ENCODE measurements at places on chromosomes 1 and 21.

GRCh38 chr1:38571726-38572125, 287.8 kb downstream of the RRAGC start:
- no peak for DNase-seq

DNA sequence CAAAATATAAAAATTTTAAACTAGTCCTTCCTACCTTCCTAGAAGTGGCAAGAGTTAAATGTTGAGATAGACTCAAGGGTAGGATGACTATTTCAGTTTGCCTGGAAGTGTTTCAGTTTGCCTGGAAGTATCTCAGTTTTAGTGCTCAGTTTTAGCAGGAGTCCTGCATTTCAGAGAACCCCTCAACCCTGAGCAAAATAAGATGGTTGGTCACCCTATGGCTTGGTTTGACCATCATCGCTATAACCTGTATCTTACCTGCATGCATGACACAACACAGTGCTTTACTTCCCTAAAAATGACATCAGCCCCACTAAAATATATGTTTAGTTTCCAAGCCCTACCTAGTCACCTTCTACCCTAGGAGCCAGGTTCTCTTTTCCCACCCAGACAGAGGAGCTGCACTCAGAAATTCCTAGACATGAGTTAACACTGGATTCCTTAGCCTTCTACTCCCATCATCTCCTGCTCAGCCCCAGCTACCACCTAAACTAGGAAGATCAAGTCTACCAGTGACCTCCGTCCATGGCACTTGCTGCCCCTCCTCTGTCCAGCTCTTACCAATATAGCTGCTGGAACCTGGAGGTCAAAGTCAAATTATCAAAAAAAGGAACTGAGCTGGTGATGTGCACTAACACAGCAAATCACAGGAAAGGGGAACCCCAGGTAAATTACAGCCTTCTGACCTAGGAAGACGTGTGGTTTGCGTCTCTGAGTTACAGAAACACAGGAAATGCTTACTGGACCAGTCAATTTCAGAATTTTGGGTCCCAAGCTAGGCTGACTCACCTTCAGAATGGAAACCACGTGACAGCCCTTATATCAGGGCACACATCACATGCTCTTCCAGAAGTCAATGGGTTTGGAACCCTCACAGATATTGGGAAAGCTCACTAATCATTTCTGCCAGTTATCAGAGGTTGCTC, 2.2 kb upstream of the G0S2 start:
- no peak for DNase-seq

DNA sequence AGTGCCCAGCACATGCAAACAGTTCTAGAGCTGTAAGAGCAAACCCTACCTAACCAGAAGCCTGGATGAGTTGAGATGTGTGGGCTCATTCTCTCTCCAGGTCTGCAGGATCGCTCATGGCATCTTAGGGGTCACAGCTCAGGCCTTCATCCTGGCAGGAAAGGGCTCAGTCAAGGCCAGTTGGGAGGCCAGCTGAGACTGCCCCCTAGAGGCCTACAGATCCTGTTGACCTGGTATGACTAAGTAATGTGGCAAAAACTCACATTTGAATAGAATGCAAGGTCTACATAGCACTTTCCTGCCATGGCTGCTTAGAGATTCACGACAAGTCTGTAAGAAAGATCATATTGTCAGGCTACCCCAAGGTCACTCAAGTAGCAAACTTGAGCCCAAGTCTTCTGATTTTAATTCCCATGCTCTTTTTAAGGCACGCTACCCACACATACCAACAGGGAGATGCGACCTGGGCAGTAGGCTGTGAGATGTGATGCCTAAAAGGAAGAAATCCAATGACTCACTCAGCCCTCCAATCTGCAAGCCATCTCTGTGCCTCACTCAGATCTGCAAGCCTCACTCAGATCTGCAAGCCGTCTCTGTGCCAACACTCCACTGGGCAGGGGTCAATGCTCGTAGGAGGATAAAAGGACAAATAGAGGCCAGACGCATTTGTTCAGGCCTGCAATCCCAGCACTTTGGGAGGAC, 5.1 kb upstream of the CAPN8 start:
- DNase-seq = no peak

DNA sequence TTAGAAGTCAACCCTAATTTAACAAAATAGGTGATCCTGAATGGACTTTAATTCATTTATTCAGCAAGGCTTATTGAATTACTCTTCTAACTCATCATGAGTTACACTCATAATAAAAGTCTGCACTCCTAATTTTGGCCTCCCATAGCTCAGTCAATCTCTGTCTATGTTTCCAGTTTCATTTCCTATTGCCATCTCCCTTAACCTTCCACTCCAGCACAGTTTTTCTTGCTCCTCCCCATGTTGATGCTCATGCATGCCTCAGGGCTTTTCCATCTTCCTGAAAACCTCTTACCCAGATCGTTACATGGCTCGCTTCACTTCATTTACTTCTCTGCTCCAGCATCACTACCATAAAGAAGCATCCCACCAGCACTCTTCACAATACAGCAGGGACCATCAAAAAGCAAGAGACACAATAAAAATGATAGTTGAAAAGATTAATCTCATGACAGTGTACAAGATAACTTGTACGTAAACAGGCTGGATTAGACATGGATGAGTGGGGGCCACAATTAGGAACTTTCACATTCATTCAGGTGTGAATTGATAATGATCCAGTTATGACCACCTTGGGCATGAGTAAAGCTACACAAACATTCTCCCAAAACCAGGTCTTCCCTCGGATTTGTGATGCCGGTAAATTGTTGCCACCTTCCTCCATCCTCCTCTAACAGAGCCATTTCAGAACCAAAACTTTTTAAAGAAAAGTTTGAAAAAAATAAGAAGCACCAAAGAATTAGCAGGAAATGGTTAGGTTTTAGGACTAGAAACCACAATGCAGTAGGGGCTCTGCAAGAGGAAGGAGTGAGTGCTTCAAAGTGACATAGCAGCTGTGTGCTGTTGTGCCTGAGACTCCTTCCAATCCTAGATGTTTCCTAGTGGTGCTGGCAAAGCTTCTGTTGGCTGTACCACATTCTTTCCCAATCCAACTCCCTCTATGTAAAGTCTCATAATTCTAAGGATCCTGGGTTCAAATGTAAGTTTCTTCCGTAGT, 89.8 kb downstream of the OLFML2B start:
- no peak for DNase-seq

- no peak for DNase-seq
These were observed 6.8 kb downstream of the RGS5 start for GRCh38 chr1:163195728-163196448.

- DNase-seq = no peak
These were observed 19.8 kb downstream of the MIER1 start for GRCh38 chr1:66944330-66945274.

GRCh38 chr1:176843352-176844297, 320.9 kb downstream of the ASTN1 start:
- no peak for DNase-seq

DNA sequence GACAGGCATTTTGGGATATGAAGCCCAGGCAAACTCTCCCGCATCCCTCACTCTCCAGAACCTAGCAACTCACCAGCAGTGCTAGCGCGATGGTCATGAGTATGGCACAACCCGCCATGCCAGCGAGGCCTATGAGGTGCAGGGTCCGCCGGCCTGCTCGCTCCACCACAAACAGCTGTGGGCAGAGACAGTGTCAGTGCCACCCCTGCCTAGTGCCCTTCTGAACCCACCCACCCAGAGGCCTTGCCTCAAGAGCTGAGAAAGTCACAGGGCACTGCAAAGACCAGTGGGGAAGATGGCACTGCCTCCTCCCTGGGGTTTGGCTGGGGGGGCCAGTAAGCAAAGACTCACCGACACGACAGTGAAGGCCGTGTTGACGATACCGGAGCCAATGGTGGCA, 29.8 kb downstream of the SLC2A1 start:
- DNase-seq = no peak

DNA sequence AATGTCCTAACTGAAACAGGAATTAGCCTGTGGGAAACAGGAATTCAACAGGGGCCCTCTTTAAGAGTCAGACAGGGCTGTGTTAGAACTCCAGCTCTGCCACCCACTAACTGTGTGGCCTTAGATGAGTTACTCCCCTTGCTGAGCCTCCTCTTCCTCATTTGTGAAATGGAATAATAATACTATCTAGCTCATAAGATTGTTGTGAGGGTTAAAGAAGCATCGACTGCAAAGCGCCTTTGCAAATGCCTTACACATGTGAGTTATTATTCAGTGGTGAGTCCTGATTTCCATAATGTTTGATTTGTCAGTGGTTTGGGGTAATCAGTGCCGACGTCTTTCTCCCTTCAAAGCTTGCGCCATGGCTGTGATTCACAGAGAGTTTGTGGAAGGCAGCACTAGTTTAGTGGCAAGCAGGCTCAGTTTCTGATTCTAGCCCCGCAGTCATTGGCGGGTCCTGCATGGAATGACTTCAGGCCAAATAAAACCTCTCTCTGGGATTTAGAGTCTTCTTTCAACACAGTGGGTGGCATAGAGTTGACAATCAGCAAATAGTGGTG, 388.5 kb downstream of the PLPP3 start:
- no peak for DNase-seq

- DNase-seq = peak; percentile 73
These were observed 61.9 kb downstream of the WNT9A start for GRCh38 chr1:227885648-227886502.

DNA sequence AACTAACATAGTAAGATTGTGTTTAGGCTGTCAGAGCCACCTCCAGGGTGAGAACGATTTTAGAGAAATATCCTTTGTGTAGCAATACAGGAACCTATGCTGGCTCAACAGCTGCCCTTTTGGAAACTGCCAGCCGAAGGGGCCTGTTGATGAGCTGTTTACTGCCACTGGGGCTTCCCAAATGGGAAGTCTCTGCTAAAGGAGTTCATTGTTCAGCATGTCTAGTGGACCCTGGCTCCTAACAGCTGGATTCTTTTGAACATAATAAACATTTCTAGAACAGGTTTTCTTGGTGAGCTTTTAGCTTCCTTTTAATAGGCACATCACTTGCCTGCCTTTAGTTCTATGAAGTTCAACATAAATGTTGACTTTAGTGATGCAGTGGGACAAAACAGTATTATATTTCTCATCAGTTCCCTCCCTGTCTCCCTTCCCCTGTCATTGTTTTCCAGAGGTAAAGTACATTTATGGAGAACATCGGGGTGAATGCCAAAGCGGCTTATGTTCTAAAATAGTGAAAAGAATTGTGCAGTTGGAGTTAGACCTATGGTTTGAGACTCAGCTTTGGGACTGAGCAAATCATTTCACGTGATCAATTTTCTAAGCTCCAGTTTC, 57.4 kb downstream of the UCK2 start:
- no peak for DNase-seq

GRCh38 chr1:246583448-246584185, 17.4 kb downstream of the CNST start:
- DNase-seq = no peak

DNA sequence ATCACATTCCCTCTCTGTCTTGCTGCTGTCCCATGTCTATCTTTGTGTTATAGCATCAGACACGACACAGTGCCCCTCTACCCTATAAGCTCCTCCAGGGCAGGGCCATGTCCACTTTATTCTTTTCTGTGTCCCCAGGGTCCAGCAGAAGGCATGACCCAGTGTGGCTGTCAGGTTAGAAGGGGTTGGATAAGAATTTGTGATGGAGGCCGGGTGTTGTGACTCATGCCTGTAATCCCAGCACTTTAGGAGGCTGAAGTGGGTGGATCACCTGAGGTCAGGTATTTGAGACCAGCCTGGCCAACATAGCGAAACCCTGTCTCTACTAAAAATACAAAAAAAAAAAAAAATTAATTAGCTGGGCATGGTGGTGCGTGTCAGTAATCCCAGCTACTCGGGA, 26.3 kb upstream of the RNF19B start:
- DNase-seq = no peak

DNA sequence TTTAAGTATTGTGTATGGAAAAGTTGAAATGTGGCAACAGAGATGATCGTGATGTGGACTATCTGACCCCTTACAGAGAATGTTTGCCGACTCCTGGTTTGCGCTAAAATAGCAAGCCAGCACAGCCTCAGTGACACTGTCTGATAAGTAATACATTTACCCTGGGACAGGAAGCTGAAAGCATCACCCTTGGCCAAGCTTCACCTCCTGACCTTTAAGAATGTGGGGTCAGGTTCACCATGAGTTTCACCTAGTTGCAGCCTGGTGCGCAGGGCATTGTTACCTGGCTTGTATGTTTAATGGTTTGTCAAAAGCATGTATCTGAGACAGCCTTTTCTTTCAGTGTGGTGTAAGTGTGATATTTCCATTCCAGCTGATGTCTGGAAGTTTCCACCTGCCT, 29.2 kb downstream of the TRAF5 start:
- DNase-seq = no peak

DNA sequence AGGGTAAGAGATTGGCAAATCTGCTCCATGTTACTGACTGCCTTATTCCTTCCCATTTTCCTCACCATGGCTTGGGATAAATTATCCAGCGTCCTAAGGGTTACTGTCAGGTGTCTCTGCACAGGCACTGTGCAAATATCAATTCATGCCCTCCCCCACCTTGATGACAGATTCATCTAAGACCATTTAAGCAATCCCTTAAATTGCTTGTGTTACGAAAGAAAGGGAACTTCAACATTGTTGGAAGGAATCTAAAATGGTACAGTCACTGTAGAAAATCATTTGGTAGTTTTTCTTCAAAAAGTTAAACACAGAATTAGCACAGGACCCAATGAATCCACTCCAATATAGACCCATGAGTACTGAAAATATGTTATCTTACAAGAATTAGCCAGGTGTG, 17.6 kb upstream of the MTARC2 start:
- DNase-seq = no peak

DNA sequence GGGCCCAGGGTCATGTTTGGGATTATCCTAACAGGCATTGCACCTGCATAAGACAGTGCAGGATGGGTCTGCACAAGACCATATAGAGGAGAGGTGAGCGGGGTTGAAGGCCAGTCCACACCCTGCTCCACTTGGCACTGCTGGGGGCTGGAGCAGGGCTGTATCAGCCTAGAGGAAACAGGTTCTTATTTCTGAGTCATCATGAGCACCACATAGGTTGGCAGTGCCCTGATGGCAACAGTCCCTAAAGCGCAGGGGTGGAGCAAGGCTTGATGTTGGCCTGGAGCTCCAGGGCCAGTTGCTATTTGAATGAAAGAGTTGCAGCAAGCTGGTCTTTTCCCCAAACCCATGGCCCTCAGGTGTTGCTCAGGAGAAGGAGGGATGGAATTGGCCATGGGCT, 29.8 kb upstream of the BMP8B start:
- no peak for DNase-seq

- no peak for DNase-seq
These were observed 10.0 kb upstream of the OLIG2 start for GRCh38 chr21:33015756-33016155.

GRCh38 chr1:189253601-189254350, 1223.9 kb downstream of the BRINP3 start:
- DNase-seq = no peak
